Activated naive CD4-positive, alpha-beta T cell treated with Interleukin-2 at 50 U/mL for 16 hours (primary cell): ENCODE measurements at places on chromosomes 7 and 10.

GRCh38 chr10:27399871-27400270, 104.2 kb upstream of the RAB18 start:
- DNase-seq = no peak

- no peak for DNase-seq
Measured at GRCh38 chr7:128868624-128869137, 6.0 kb downstream of the ATP6V1F start.

DNA sequence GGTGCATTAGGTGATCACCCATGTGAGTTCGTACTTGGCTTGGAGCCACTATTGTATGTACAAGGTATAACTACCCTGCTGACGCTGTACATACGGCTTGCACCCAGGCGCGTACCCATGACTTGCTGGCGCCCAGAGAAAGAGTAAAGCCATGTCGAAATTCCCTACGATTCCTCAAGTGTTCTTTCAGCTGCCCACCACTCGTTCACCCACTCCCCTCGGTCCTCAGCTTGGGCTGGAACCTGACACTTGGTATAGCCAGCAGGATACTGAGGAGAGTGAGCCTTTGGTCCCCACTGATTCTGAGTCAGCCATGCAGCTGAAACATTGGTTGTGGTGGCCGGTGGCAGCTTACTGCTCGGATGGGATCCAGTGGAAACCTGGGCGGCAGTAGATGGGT, 241.5 kb downstream of the CACNA2D1 start:
- DNase-seq = no peak

DNA sequence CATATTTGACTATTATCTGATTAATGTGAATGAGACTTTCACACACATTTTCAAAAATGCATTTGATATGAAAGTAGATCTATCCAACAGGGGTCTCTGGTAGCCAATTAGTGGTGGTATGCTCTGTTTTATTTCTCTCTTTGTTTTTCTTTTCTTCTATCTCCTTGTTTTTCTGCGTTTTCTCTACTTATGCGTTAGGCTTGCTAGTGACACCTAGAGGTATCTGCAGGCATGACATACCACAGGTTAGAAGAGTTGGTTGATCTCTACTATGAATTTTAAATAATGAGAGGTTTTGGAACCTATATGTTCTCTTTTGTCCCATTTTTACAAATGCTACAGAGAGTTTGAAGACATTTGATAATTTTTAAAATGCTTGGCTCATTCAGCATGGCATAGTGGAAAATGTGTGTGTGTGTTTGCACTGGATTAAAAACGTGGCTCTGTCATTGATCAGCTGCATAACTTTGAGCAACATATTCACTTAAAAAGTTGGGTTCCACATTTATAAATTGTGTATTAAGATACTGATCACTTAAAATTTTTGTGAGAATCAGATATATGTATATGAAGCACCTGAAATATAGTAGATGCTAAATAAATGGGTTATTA, 28.1 kb upstream of the PLXDC2 start:
- no peak for DNase-seq

GRCh38 chr7:103573479-103574058, 127.6 kb upstream of the SLC26A5 start:
- DNase-seq = no peak

GRCh38 chr7:116122972-116123595, 87.3 kb upstream of the TES start:
- DNase-seq = no peak

DNA sequence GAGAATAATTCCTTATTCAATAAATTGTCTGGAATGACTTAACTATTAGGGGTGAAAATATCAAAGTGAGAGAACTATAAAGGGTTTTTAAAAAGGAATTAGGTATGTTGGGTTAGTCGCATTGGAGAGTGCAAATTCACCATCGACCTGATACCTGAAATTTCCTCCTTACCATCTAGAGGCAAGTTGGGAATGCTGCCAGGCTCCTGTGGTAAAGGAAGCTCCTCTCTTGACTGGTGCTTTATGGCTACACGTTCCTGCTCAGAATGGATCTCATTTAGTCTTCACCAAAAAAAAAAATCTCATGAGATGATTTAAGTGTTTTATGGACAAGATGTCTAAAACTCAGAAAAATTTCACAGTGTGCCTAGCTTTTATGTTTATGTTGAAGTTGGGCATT, 129.8 kb downstream of the EGFR start:
- DNase-seq = no peak

DNA sequence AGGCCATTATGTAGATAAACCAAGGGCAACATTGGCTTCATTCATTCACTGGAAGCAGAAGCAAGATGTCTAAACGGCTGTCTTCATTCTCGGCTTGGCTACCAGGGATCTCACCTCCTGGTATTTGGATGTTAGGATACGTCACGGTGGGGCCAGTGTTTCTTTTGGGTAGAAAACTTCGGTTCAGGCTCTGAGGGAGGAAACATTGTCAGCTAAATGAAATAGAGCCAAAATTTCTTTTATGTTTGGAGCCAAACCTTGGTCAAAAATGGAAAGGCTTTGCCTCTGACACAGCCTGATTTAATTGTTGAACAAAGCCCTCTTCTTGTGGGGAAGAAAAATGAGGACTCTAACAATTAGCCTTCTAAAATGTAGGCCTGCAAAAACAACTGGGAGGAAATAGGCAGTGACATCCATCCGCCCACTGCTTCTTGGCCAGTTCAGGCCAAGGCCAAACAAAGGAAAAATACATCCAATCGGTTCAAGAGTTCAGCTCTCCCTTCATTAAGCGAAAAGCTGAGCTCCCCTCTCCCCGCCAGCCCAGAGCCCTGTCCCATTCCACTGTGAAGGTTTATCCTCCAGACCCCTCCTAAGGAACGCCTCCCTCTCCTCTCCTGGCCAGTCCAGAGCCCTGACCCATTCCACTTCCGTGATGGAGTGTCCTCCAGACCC, 44.4 kb downstream of the PFKFB3 start:
- DNase-seq = no peak

- no peak for DNase-seq
Measured at GRCh38 chr7:134141868-134142264, 14.7 kb downstream of the LRGUK start.

DNA sequence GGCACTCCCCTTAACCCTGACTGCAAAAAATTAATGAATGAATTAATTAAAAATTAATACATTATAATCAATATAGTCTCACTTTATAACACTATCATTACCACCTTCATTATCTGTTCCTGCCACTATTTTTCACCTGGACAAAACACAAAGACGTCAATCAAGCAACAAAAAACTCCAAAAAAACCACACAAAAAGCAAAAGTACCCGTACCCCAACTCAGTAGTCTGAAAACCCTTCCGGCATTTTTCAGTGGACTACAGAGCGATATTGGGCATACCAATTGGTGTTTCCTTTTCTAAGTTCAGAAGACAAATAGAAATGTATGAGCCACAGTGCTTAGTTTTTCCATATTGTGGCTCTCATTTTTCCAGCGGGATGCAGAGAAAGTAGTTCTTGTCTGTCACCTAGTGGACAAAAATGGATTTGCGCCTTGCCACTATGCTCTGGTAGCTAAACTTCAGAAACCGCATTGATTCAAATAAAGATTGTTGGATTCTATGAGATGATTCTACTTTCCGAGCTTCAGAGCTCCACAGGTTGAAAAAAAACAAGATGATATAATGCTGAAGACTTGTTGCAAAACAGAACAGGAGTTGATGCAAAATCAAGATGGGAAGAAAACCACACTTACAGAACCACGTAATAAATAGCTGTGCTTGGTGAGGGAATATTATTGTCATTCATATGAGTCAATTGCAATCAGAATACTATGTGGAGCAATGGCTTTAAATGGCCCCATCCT, 50.6 kb upstream of the ITGB1 start:
- peak; percentile 70 for DNase-seq

GRCh38 chr10:96565774-96566173, 21.0 kb downstream of the TM9SF3 start:
- no peak for DNase-seq

GRCh38 chr10:62618576-62619412, 185.7 kb upstream of the ADO start:
- DNase-seq = no peak

GRCh38 chr10:75083972-75084833, 27.3 kb upstream of the SAMD8 start:
- no peak for DNase-seq

DNA sequence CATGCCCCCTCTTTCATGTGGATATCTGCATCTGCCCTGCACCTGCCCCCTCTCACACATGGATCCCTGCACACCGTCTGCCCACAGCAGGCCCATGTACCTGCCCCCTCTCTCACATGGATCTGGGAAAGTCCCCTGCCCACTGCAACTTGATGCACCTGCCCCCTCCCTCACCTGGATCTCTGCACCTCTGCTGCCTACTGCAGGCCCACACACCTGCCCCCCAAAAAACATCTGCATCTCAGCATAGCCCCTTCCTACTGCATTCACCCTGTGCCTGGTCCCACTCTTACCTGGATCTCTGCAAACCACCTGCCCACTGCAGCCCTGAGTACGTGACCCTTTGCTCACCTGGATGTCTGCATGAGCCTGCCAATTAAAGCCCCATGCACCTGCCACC, 479.8 kb downstream of the PTPRN2 start:
- DNase-seq = no peak

GRCh38 chr10:29150010-29150409, 138.9 kb upstream of the LYZL1 start:
- no peak for DNase-seq

DNA sequence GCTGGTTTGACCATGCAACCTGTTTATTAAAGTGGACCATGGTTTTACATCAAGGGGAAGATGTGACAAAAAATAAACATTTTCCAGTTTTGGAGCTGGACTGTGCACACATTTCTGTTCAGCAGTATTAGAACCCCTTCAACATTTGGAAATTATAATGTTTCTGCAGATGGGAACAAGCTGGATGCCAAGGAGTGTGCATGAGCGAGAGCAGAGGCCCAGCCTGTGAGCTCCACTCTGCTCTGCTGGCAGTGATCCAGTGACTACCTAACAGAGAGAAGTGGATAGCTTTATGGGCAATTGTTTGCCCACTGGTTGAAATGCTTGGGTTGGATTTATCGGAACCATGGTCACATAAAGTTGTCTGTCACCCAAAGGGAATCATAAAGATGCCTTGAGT, 456.7 kb downstream of the NRG3 start:
- no peak for DNase-seq

GRCh38 chr7:69961436-69961835, 363.2 kb downstream of the AUTS2 start:
- DNase-seq = no peak

DNA sequence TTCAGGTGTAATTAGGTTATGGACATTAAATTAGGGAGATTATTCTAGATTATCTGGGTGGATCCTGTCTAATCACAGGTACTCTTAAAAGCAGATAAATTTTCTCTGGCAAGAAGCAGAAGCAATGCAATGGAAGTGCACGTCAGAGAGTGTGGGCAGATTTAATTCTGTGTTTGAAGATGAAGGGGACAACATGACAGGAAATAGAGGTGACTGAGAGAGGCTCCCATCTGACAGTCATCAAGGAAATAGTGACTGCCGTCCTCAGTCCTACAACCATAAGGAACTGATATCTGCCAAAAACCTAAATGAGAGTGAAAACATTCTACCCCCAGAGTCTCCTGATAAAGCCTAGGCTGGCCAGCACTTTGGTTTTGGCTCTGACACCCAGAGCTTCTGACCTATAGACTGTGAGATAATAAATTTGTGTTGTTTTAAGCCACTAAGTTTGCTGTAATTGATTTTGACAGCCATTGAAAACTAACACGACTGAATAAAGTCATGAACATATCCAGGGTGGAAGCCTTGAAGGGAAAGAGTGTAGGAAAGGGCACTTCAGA, 30.5 kb upstream of the DDX50 start:
- DNase-seq = no peak
